ENCODE measurements at places on chromosomes 7 and 10.

- peak; percentile 26 for DNase-seq
Measured at GRCh38 chr7:150450491-150451001, at the start of gene GIMAP8. TSS of gene GIMAP8 (plus strand) at chr7:150450630. CDS start at chr7:150466699, 16,069 bp downstream.

- DNase-seq: no peak
Measured at GRCh38 chr10:19302117-19302516, 253.5 kb downstream of the MALRD1 start.

DNA sequence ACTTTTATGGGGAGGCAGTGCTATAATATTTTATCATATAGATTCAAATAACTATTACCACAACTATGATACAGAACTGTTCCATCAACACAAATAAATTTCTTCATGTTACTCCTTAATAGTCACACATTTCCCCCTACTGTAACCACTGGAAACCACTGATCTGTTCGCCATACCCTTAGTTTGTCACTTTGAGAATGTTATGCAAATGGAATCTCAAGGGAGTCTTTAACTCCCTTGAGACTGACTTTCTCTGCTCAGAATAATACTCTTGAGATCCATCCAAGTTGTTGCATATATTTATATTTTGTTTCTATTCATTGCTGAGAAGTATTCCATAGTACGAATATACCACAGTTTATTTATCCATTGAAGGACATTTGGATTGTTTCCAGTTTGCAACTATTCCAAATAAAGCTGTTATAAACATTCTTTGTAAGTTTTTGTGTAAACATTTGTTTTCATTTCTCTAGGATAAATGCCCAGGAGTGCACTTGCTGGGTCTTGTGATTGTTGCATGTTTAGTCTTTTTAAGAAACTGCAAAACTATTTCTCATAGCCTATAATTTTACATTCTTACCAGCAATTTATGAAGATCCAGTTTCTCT, 19.7 kb upstream of the PON2 start:
- DNase-seq: no peak

- DNase-seq: no peak
Measured at GRCh38 chr7:140048989-140049338, 13.8 kb downstream of the PARP12 start.

- no peak for DNase-seq
Measured at GRCh38 chr10:305034-305433, 169.8 kb downstream of the ZMYND11 start.

GRCh38 chr10:130882906-130883305, 428.6 kb downstream of the TCERG1L start:
- DNase-seq: no peak

- DNase-seq: no peak
Measured at GRCh38 chr7:64045301-64046040, at the start of gene ZNF727. TSS of gene ZNF727 (plus strand) at chr7:64045434. CDS start at chr7:64045622, 188 bp downstream.

DNA sequence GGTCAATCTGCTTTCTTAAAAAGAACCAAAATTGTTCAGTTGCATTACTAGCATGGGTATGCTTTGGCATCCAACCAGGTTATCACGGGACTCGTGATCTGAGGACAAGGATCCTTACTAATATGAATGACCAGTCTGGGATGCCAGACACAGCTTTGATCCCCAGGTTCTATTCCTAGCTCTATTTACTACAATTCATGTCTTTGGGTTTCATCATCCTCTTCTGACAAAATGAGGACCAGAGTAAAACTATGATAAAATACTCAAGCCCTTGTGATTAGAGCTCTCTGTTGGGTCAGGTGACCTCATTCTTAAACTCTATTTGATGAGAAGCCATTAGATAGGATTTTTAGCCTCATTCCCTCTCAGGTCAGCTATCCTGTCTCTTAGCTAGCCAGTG, 119.8 kb downstream of the SLC25A13 start:
- no peak for DNase-seq

GRCh38 chr10:29317423-29318021, 28.7 kb downstream of the LYZL1 start:
- DNase-seq: no peak

- DNase-seq: no peak
Measured at GRCh38 chr10:103431902-103432301, 20.3 kb downstream of the CALHM2 start.

- DNase-seq: no peak
Measured at GRCh38 chr7:156662277-156662676, 21.7 kb downstream of the RNF32 start.

DNA sequence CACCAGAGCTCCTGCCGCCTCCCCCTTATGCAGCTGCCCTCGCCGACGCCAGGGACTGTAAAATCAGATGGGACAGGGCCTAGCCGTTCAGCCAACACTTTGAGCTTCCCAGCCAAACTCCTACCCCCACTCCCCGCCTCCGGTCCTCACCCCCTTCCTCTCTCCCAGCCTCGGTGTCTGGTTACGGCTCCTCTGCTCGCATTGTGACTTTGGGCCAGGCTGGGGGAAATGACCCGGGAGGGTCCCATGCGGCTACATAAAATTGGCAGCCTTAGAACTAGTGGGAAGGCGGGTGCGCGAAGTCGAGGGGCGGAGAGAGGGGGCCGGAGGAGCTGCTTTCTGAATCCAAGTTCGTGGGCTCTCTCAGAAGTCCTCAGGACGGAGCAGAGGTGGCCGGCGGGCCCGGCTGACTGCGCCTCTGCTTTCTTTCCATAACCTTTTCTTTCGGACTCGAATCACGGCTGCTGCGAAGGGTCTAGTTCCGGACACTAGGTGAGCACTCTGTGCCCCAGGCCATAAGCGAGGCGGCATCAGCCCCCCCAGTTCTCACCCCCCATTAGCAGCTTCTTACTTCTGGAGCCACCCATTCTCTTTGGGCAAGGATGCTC, at the start of gene KAZALD1:
TSS of gene KAZALD1 (plus strand) at position 366 of the 608 bp plus-strand sequence. CDS start 604 bp downstream, outside the sequence.
- no peak for DNase-seq

GRCh38 chr7:42152329-42153205, 84.4 kb downstream of the GLI3 start:
- DNase-seq: no peak

GRCh38 chr10:104002911-104003310, 36.0 kb downstream of the SLK start:
- DNase-seq: no peak

- DNase-seq: no peak
Measured at GRCh38 chr7:138097064-138097741, 20.9 kb downstream of the AKR1D1 start.

DNA sequence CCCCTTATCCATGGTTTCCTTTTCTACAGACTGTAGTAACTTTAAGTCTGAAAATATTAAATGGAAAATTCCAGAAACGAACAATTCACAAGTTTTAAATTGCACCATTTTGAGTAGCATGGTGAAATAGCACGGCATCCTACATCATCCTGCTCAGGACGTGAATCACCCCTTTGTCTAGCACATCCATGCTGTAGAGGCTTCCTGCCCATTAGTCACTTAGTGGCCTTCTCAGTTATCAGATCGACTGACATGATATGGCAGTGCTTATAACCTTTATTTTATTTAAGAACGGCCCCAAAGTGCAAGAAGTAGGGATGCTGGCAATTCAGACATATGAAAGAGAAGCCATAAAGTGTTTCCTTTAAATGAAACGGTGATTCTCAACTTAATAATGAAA, 82.7 kb downstream of the CPXM2 start:
- DNase-seq: no peak

DNA sequence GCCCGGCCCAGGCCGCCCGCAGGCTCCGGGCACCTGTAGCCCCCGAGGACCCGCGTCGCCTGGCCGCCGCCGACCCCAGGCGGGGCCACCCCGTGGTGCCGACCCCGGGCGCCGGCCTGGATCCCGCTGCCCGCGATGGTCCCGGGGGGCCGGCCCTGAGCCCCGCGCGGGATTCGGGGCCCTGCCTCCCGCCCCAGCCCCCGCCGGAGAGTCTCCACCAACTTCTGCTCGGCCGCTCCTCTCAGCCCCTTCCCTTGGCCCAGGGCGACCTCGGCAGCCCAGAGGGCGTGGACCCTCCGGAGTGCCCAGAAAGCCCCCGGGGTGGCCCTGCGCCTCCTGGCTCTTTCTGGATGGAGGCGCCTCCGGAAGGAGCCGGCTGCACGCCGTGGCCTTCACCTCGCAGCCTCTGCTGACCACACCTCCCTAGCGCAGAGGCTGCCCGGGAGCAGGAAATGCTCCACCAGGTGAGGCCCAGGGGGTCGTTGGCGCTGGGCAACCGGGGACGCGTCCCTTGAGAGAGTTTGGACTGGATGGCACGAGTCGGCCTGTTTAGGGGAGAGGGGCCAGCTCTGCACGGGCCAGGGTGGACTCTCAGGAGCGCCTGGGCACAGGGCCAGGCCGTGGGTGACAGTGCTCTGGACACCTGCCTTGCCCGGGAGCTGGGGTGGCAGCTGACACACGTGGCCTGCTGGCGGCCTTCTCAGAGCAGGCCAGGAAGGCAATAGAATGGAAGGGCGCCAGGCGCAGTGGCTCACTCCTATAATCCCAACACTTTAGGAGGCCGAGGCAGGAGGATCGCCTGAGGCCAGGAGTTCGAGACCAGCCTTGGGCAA, 529 bp downstream of the ZNF853 start:
- no peak for DNase-seq
